Activated effector memory CD4-positive, alpha-beta T cell treated with Interleukin-2 at 50 U/mL for 16 hours (primary cell): ENCODE measurements at places on chromosomes 12 and 14.

DNA sequence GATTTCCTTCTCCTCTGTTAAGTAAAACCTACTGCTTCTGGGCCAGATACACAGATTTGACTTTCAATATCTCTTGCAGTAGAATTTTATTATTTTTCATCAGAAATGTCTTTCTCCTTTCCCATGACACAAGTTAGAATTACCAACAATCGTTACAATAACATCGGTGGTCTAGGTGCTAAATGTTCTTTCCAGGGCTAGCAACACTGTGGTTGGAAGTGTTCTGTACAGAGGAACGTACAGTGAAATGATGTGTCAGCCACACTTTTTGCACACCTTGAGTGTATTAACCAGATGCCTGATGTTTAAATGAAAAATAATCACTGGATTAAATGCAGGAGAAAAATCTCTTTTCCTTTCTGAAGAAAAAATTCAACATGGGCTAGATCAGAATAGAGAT, 27.7 kb upstream of the KLRD1 start:
- DNase-seq, result no peak

- no peak for DNase-seq
These were observed 74.4 kb upstream of the MAP1LC3B2 start for GRCh38 chr12:116484807-116485206.

- DNase-seq, result peak; percentile 75
These were observed at the start of gene IL23A for GRCh38 chr12:56338308-56339157. IL23A (plus strand) TSS chr12:56338884; CDS start chr12:56339045, 161 bp downstream.

GRCh38 chr12:4331221-4331620, 10.2 kb downstream of the TIGAR start:
- DNase-seq, result no peak

GRCh38 chr12:5792343-5792742, 152.7 kb downstream of the ANO2 start:
- no peak for DNase-seq

DNA sequence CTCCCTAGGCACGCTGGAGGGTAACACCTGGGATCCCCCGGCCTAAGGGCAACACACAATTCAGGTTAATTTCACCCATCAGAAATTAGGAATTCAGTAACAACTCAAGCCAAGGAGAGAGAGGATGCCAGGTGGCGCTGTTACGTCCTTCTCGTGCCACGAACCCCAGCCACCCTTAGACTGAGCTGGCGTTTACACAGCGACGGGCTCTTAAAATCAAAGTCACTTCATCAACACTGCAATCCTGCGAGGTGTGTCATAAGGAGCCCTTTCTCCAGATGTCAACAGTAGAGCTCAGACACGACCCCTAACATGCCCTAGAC, 110.6 kb upstream of the TMEM132D start:
- no peak for DNase-seq

GRCh38 chr14:105305345-105305744, 4.5 kb upstream of the BRF1 start:
- DNase-seq, result no peak

GRCh38 chr14:69619012-69619411, 7.6 kb downstream of the SUSD6 start:
- DNase-seq, result no peak

GRCh38 chr14:88852632-88853031, 28.2 kb downstream of the TTC8 start:
- DNase-seq, result no peak

GRCh38 chr12:47868552-47869031, 36.2 kb downstream of the VDR start:
- no peak for DNase-seq

DNA sequence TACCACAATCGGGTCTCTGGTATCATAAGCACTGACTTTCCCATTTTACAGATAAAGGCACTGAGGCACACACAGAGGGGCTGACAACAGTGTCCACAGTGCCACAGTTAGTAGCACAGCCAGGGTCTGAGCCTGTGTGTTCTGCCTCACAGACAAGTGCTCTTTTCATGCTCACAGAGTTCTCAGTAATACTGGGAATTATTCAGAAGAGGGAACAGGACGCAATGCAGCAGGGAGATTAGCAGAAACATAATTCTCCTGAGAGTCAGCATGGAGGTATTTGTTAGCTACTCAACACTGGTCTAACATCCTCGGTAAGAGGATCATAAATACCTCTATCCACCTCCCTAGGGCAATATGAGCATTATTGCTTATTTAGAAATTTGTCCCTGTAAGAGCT, 219.3 kb upstream of the EEA1 start:
- no peak for DNase-seq

- no peak for DNase-seq
These were observed 16.7 kb downstream of the SINHCAF start for GRCh38 chr12:31309279-31309678.

DNA sequence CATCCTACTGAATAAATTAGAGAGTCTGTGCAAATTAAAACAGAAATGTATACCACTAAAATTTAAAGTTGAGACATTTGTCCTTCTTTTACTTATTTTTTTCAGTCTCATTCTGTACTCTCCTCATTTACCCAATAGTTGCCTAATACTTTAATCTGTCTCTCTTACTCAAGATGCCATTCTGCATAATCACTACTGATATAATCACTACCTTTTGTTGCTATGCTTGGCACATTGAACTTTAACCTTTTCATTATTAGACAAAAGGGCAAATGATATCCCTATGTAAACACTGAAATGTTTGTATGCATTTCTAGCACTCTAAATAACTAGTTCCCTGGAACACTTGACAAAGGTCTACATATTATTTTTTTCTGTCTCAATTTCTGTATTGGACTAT, 1108.3 kb upstream of the FLRT2 start:
- DNase-seq, result no peak
